Neural crest cell (in vitro differentiated cells): ENCODE measurements at places on chromosomes 7 and 10. TPM values are rescaled to one million over a fixed set of nuclear protein-coding genes. Genes with fewer than 3 reads are reported as not detected.

ATP6V0A4 gene
- not detected in 2 replicates for total RNA-seq

KCNMA1 gene
- total RNA-seq = 0.93 and 1.7 TPM in 2 replicates

HKDC1 gene
- not detected in 2 replicates for total RNA-seq

RAPGEF5 gene
- total RNA-seq = 5.4 and 6.0 TPM in 2 replicates

KIF20B gene
- total RNA-seq = 46.7 and 51.3 TPM in 2 replicates

PPP1R3A gene
- total RNA-seq = not detected in 2 replicates

SLC29A4 gene
- total RNA-seq = 32.5 and 40.0 TPM in 2 replicates

FAM25A gene
- not detected in 2 replicates for total RNA-seq

OPALIN gene
- not detected in 2 replicates for total RNA-seq

FGL2 gene
- total RNA-seq = not detected in 2 replicates

STOX1 gene
- 8.7 and 8.8 TPM in 2 replicates for total RNA-seq
